ENCODE measurements at places on chromosomes 7 and 10.

GRCh38 chr7:133771788-133772419 is 355.2 kb upstream of the LRGUK start:
- DNase-seq: peak; percentile 60

- DNase-seq: no peak
These were observed 35.8 kb downstream of the NSUN6 start for GRCh38 chr10:18615618-18616017.

DNA sequence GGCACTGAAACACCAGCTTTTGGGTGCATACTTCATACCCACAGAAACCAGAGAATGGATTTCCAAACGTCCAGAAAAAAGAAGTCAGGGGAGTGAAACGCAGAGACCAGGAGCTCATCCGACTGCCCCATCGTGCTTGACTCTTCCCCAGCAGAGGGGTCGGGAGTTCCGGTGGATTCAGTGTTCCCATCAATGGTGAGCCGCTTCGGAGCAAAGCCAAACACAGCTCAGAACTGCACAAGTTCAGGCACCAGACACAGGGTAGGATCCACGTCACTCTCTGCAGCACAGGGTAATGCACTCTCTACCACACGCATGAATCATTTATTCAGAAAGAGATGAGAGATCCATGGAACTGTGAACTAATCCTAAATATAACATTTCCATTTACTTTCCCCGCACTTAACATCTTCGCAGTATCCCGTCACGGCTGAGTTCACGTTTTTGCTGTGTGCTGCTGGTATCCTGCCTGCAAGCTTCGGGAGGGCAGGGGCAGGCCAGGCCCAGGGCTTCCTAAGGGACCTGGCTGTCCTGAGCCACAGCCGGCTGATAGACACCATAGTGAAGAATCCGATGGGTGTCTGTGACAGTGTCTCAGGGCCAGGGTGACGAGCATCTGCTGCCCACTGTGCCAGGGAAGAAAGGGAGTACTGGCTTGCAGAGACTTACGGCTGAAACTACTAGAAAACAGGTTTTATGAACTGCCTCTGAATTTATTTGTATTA is 545.3 kb downstream of the PTPRN2 start:
- no peak for DNase-seq

GRCh38 chr7:90726120-90726519 is 130.0 kb downstream of the CDK14 start:
- no peak for DNase-seq

GRCh38 chr7:143041346-143041745 is 10.8 kb upstream of the OR6V1 start:
- DNase-seq: no peak

- DNase-seq: no peak
These were observed 17.1 kb upstream of the PHF14 start for GRCh38 chr7:10956528-10956927.

GRCh38 chr7:41197769-41198168 is 505.1 kb downstream of the INHBA start:
- no peak for DNase-seq
